ENCODE measurements at places on chromosomes 13 and 19.

DNA sequence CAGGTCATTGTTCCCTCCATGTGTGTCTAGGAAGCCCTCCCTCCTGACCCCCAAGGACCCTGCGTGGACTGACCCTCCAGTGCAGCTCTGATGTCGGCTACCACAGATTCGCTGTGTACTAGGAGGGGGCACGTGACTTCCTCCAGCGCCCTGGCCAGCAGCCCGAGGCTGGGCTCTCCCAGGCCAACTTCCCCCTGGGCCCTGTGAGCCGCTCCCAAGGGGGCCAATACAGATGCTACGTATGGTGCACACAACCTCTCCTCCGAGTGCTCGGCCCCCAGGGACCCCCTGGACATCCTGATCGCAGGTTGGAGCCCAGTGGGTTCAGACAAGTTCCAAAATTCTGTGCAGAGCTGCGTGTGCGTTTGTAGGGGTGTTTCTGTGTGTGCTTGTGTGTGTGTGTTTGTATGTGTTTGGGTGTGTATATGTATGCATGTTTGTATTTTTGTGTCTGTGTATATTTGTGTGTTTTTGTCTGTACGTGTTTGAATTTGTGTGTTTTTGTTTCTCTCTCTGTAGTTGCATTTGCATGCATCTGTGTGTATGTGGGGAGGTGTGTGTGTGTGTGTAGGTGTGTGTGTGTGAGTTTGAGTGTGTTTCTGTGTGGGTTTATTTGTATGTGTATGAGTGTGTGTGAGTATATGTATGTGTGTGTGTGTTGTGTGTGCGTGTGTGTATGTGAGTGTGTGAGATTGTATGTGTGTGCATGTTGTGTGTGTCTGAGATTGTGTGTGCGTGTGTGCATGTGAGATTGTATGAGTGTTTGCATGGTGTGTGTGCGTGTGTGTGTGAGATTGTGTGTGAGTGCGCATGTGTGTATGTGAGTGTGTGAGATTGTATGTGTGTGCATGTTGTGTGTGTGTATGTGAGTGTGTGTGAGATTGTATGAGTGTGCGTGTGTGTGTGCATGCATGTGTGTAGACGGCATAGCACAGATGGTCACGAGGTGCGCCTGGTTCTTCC, 21.4 kb upstream of the LILRA2 start:
- DNase-seq = no peak

DNA sequence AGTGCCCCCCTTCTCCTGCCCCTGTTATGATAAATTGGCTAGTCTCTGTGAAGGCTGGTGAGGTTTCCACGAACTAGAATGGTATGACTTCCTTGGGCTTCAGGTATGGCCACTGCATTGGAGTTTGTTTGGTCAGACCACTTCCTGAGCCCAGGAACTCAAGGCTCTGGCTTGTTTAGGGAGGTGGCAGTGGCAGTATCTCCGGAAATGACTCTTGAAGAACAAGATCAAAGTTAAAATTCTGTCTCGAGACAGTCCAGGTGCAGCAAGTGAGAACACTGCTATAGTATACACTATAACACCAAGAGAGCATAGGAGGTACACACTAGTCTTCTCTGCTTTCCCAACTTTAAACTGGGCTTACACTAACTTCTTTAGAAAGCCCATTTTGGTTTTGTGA, 309.1 kb downstream of the KLF12 start:
- no peak for DNase-seq

GRCh38 chr13:101382086-101382485, 34.2 kb downstream of the NALCN start:
- no peak for DNase-seq

DNA sequence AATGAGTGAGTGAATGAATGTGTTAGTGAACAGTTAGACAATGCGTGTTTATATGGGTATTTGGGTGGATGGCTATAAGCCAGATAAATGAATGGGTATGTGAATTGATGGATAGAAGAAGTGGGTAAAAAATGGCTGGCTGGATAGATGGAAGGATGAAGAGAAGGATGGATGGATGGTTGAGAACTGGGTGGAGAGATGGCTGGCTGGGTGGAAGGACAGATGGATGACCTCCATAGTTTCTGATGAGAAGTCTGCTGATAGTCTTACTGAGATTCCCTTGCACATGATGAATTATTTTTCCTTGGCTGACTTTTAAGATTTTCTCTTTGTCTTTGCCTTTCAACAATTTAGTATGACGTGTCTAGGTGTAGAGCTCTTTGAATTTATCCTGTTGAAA, 57.4 kb downstream of the RYR1 start:
- no peak for DNase-seq

DNA sequence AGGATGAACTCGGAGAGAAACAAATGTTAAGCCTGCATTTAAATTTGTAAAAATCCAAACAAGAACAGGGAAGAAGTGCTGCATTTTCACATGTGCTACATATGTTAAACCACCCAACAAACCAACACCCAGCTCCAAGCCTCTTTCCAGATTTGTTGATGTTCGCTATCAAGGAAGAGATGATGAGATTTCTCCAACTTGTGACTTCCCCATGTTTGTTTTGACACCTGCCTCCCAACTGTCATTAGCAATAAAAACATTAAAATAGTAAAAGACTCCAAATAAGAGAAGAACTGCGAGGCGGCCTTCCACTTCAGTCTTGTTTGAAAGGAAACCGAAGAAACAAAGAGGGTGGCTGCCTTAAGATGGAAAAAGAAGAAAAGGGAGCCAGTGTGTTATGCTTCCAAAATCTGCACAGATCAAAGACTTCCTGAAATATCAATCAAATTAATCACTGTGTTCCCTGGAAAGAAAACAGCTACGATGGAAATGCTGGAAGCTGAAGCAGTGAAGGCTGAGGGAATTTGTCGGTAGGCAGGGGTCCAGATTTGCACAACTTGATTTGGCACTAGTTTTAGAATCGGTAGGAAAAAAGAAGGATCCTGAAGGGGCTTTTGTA, 14.0 kb upstream of the GGACT start:
- no peak for DNase-seq

- DNase-seq = no peak
These were observed 127.9 kb downstream of the DIAPH3 start for GRCh38 chr13:60035874-60036273.

Measured in stimulated activated CD8-positive, alpha-beta memory T cell treated with anti-CD3 and anti-CD28 coated beads, Interleukin-15, amount 100 ng/mL, for 24 hours (primary cell).